ENCODE measurements at places on chromosomes 4 and X. TPM values are rescaled to one million over a fixed set of nuclear protein-coding genes. Genes with fewer than 3 reads are reported as not detected.

The CYSLTR1 gene
- total RNA-seq: 1.2 TPM

The FATE1 gene
- total RNA-seq: not detected

- DNase-seq: peak; percentile 81
Measured at GRCh38 chr4:38318737-38319455, 345.1 kb upstream of the KLF3 start.

DNA sequence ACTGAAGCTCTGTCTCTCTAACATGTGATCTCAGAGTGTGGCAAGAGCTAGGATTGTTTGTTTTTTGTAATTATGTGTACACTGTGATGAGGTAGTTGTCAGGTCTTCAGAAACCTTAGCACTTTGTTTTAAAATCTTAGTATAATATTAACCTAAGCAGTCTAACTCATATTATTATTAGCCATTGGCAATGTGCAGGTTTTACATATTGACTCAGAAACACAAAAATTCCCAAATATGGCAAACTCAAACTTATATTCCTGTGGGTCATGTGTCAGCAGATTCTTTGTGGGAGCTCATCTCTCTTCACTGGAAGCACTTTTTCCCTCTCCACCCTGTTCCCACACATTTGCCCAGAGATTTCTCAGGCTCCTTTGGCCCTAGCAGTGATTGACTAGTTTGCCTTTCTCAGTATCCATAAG lies 8.2 kb upstream of the PWWP3B start:
- no peak for DNase-seq

GRCh38 chr4:109248322-109248900 lies 54.0 kb downstream of the COL25A1 start:
- no peak for DNase-seq

DNA sequence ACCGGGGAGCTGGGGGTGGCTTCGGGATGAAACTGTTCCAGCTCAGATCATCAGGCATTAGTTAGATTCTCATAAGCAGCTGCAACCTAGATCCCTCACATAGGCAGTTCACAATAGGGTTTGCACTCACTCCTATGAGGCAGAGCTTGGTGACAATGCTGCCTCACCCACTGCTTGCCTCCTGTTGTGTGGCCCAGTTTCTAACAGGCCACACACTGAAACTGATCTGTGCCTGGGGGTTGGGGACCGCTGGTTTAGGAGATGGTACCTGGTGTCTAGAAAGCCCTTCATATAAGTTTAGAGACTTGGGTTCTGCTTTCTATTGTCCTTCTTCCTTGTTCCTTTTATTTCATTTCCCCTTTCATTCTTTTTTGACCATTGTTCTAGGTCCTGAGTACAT lies 234.2 kb downstream of the FRAS1 start:
- no peak for DNase-seq

DNA sequence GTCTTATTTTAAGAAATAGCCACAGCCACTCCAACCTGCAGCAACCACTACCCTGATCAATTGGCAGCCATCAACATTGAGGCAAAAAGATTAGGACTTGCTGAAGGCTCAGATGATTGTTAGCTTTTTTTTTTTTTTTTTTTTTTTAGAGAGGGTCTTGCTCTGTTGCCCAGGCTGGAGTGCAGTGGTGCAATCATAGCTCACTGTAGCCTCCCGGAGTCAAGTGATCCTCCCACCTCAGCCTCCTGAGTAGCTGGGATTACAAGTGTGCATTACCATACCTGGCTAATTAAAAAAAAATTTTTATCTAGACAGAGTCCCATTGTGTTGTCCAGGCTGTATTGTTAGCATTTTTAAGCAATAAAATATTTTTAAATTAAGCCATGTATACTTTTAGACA lies 26.5 kb downstream of the RHOH start:
- DNase-seq: no peak

DNA sequence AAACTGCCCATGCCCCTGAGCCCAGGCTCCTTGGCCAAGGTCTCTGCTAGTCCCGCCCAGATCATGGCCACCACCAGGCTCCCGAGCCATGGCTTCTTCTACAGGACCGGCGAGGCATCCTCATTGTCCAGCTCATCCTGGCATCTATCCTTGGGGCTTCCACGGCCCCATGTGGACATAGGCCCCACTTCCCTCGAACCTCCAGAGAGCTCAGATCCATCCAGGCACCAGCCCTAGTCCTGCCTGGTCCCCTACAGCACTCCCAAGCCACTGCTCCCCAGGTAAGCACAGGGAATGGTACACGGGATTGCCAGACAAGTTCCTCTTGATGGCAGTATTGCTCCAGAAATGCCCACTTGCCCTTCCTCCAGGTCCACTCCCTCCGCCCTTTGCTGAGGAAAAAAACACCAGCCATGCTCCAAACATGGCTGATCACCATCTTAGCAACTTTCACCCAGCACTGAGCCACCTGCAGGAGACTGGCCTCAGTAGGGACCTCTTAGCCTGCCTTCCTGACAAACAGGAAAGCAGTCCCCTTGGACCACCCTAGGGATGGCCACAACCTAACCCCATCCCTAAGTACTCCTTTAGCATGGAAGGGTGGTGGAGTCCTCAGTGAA lies 272.1 kb upstream of the AGTR2 start:
- DNase-seq: peak; percentile 98

- DNase-seq: no peak
Measured at GRCh38 chr4:52555356-52555716, 103.8 kb downstream of the USP46 start.

GRCh38 chrX:13843150-13843721 lies 26.3 kb upstream of the GPM6B start:
- DNase-seq: no peak

GRCh38 chrX:20498851-20499635 lies 232.3 kb upstream of the RPS6KA3 start:
- DNase-seq: no peak

DNA sequence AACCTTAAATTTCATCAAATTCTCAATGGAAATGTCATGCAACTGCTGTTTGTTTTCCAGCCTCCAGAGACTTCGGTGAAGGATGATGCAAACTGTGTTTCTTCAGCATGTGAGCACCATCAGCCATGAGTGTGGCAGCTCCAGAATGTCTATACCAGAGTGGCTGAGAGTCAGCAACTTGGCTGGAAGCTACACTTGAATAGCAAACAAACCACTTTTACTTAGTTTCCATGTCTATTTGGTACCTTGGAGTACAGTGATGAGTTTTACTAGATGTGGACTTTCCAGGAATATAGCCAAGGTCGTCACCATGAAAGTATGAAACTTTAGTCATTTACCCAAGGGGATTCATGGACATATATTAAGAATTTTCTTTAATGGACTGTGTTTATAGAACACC lies 4.3 kb upstream of the IL21 start:
- DNase-seq: no peak

DNA sequence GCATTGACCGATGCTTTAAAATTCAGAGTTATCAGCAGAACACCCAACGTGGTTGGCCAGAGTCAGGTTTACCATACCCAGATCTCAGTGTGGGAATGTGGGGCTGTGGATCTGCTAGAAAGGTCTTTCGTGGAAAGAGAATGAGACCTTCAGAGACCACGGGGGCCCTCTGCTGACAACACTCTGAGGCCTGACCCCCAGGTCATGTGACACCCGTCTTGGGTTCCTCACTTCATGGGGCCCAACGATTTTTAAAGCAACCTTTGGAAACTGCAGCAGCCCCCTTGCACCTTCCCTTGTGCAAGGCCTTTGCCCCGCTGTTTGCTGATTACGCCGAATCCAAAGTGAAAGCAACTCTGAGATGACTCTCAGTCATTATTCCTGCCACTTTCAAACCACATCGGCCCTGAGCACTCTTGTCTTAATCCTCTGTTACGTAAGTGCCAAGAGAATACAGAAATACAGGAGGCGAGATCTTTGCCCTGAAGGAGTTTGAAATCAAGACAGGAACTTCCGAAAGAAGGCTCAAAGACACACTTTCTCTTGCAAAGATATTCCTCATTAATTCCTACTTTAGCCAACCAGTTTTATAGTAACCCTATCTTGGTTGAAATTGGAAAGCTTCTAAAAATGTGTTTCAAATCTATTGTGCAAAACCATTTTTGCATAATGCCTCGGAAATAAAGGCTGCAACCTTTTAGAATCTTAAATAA lies 88.3 kb downstream of the EVC2 start:
- no peak for DNase-seq

- DNase-seq: no peak
Measured at GRCh38 chrX:39631276-39632229, 466.2 kb downstream of the BCOR start.

DNA sequence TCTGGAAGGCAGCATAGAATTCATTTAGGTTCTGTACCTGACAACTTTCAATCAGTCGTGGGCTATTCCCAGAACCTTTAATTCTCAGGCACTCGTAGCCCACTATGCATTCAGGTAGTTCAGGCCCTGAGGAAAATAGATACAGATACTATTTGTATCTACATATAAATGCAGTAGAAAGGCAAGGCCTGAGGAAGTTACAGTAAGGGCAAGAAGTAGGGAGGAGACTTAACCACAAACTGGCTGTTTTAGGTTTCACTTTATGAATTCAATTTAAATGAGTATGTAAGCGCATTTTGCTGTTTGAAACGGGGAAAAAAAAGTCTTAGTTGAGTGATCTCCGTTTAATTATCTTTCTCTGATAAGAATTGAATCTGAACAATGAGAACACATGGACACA lies 529.4 kb upstream of the ATOH1 start:
- DNase-seq: no peak
